ENCODE measurements at places on chromosomes 7 and 10. TPM values are rescaled to one million over a fixed set of nuclear protein-coding genes. Genes with fewer than 3 reads are reported as not detected.

The PDE1C gene
- total RNA-seq = not detected

The SFTPA1 gene
- not detected for total RNA-seq

The PDK4 gene
- not detected for total RNA-seq

The FXYD4 gene
- not detected for total RNA-seq

The NAT16 gene
- not detected for total RNA-seq

The SAP25 gene
- total RNA-seq = 47.4 TPM

The GCK gene
- not detected for total RNA-seq

The C10orf105 gene
- 0.52 TPM for total RNA-seq

The FHIP2A gene
- total RNA-seq = 85.5 TPM

The SLC18A3 gene
- total RNA-seq = not detected

The DPY19L1 gene
- total RNA-seq = 8.3 TPM

The PNLIP gene
- not detected for total RNA-seq

The ADAMTS14 gene
- not detected for total RNA-seq

DNA sequence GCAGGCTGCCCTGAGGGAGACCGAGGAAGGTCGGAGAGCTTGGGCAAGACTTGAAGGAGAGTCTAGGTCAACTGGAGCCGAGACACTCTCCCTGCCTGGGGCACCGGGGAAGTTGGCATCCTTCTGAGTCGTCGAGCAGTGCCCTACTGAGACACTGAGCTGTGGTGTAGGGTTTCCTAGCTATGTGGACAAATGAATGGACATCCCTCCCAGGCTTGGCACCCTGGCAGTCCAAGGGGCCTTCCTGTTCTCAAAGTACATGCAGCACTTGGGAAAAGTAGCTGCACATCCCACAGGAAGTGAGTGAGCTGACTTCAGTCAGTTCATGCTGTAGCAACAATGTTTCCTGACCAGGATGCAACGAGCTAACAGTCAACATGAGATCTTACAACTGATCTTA, 57.2 kb upstream of the INPP5A start:
- no peaks in the 10 kb centered on the region for H3K4me1 ChIP-seq
- H3K27ac ChIP-seq = no peak overlapping the region
- H3K4me3 ChIP-seq = no peak overlapping the region
- H3K36me3 ChIP-seq = no peaks in the 10 kb centered on the region
- no peaks in the 10 kb centered on the region for H3K27me3 ChIP-seq

GRCh38 chr7:106092204-106092603, 19.9 kb downstream of the SYPL1 start:
- no peak overlapping the region for H3K27ac ChIP-seq
- no peak overlapping the region for H3K4me3 ChIP-seq
- no peak for DNase-seq
- H3K36me3 ChIP-seq = peaks cover 55% of the 10 kb centered on the region
- no peaks in the 10 kb centered on the region for H3K27me3 ChIP-seq

- no peak for DNase-seq
- H3K27ac ChIP-seq = no peak overlapping the region
- H3K4me3 ChIP-seq = no peak overlapping the region
- H3K4me1 ChIP-seq = no peaks in the 10 kb centered on the region
These were observed 320.3 kb downstream of the CCDC3 start for GRCh38 chr10:12681252-12681651.

- no peaks in the 10 kb centered on the region for H3K4me1 ChIP-seq
- H3K27ac ChIP-seq = no peak overlapping the region
- no peaks in the 10 kb centered on the region for H3K27me3 ChIP-seq
- no peaks in the 10 kb centered on the region for H3K36me3 ChIP-seq
- no peak for DNase-seq
- no peak overlapping the region for H3K4me3 ChIP-seq
These were observed 88.3 kb downstream of the PTPRZ1 start for GRCh38 chr7:121961089-121961867.

- H3K36me3 ChIP-seq = no peaks in the 10 kb centered on the region
- no peak overlapping the region for H3K27ac ChIP-seq
- no peak overlapping the region for H3K4me3 ChIP-seq
- no peak for DNase-seq
These were observed 19.6 kb downstream of the EBF3 start for GRCh38 chr10:129944456-129944855.

DNA sequence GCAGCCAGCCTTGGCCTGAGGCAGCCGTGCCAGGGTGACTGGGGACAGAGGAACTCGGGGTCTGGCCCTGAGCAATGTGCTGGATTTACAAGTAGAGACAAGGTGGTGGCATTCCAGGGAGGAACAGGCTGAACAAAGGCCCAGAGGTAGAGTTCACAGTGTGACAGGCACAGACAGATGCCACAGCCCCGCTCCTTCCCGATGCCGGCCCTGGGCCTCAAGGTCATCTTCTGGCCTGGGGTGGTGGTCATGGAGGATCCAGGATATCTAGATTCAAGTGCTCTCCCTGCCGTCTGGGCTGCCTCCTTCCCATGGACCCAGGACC, 68.9 kb upstream of the COL13A1 start:
- no peak overlapping the region for H3K27ac ChIP-seq
- H3K4me3 ChIP-seq = no peak overlapping the region
- H3K36me3 ChIP-seq = no peaks in the 10 kb centered on the region
- no peak for DNase-seq
- no peaks in the 10 kb centered on the region for H3K4me1 ChIP-seq
- no peaks in the 10 kb centered on the region for H3K27me3 ChIP-seq

DNA sequence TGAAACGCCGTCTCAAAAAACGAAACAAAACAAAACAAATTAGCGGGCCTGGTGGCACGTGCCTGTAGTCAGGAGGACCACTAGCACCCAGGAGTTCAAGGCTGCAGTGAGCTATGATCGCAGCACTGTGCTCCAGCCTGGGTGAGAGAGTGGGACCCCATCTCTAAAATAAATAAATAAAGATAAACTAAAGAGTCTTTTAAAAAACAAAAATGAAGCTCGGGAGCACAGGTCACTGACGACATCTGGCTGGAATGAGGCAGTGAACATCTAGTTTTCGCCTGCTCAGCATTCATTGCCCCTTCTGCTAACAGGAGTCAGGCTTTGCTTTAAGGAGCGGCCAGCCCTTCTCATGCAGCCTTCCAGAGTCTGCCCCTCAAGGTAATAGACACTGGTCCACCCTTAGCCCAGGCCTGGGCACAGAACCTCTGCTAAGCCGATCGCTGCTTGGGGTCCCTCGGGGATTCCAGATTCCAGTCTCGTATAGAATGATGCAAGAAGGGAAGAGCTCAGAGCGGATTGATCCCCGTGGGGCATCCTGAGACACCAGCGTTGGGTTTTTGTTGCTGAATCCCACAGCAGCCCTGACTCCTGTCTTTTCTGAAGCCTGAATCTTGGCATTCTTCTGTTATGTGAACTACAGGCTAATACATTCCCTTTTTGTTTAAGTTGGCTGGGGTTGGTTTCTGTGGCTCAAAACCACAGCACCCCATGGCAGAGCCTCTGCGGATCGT, 14.2 kb upstream of the FOXK1 start:
- H3K4me1 ChIP-seq = no peaks in the 10 kb centered on the region
- no peak overlapping the region for H3K27ac ChIP-seq
- no peaks in the 10 kb centered on the region for H3K27me3 ChIP-seq
- DNase-seq = no peak
- no peaks in the 10 kb centered on the region for H3K36me3 ChIP-seq

GRCh38 chr7:47852330-47853245, 95.7 kb downstream of the PKD1L1 start:
- DNase-seq = no peak
- H3K27me3 ChIP-seq = no peaks in the 10 kb centered on the region
- H3K27ac ChIP-seq = no peak overlapping the region
- no peaks in the 10 kb centered on the region for H3K36me3 ChIP-seq
- H3K4me1 ChIP-seq = no peaks in the 10 kb centered on the region

DNA sequence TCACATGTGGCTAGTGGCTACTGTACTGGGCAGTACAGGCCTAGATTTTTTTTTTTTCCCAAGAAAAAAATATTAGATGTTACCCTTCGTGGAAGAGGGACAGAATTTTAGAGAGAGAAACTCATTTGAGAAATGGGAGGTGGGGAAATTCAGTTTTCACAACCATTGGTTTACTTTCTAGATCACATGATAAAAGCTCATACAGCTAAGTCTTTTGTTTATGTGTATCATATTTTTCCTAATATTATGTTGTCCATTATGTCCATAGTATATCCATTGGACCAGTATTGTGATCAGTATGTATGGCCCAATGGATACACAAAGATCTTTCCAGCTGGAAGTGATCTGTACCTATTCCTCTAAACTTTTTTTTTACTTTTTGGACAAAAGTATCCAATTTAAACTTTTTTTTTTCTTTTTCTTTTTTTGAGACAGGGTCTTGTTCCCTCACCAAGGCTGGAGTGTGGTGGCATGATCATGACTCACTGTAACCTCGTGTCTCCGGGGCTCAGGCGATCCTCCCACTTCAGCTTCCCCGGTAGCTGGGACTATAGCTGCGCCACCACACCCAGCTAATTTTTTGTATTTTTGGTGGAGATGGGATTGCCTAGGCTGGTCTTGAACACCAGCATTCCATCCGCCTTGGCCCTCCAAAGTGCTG, 4.1 kb downstream of the CALU start:
- peaks cover 10% of the 10 kb centered on the region for H3K36me3 ChIP-seq
- peaks cover 20% of the 10 kb centered on the region for H3K4me1 ChIP-seq
- DNase-seq = no peak
- H3K27ac ChIP-seq = no peak overlapping the region

- H3K4me1 ChIP-seq = no peaks in the 10 kb centered on the region
- H3K27ac ChIP-seq = no peak overlapping the region
- peak; percentile 30 for DNase-seq
- no peak overlapping the region for H3K4me3 ChIP-seq
- H3K36me3 ChIP-seq = peaks cover 9% of the 10 kb centered on the region
- H3K27me3 ChIP-seq = peaks cover 2% of the 10 kb centered on the region
These were observed 24.3 kb downstream of the NUP42 start for GRCh38 chr7:23205909-23206767.

- H3K27ac ChIP-seq = no peak overlapping the region
- H3K4me1 ChIP-seq = no peaks in the 10 kb centered on the region
- no peak for DNase-seq
- H3K36me3 ChIP-seq = no peaks in the 10 kb centered on the region
- no peak overlapping the region for H3K4me3 ChIP-seq
- no peaks in the 10 kb centered on the region for H3K27me3 ChIP-seq
These were observed 17.7 kb upstream of the TPK1 start for GRCh38 chr7:144853542-144853941.

DNA sequence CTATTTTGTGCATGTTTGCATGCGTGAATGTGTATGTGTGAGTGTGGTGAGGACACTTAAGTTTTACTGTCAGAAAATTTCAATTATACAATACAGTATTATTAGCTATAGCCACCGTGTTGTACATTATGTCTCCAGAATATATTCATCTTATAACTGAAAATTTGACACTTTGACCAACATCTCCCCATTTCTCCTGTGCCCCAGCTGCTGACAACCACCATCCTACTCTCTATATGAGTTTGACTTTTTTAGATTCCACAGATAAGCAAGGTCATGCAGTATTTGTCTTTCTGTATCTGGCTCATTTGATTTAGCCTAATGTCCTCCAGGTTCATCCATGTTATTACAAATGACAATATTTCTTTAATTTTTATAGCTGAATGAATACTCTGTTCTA, 195.0 kb downstream of the GPR37 start:
- no peaks in the 10 kb centered on the region for H3K36me3 ChIP-seq
- no peak overlapping the region for H3K27ac ChIP-seq
- no peak overlapping the region for H3K4me3 ChIP-seq
- no peak for DNase-seq
- no peaks in the 10 kb centered on the region for H3K27me3 ChIP-seq

DNA sequence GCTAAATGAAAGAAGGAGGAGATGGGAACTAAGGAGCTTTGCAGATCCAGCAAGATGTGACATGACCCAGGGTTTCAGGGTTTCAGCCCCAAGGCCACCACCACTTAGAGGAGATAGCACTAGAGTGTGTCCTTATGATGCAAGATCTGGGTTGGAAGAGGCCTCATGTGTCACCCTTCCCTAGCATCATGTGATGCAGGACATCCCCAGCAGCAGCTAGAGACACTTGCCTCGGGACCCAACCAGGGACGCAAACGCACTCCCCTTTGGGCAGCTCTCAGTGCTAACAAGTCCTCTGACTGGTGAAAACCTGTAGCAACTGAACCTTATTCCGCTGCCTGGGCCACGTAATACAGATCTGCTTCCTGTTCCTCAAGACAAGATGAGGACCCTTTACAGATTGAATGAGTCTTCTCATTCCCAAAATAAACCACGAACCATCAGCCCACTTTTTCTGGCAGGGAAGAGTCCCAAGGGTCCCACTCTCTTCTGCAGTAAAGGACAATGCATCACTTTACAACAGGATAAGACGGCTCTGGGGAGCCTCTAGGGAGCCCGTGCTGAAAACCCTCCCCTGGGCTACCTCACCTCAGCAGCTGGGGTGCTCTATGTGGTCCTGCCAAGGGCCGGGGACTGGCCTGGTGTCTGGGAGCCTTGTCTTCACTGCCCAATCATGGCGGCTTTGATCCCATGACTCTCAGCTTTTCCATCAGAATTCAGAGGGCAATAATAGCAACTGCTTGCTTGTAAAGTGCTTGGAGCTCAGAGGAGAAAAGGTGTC, 44.8 kb upstream of the GDF10 start:
- no peak overlapping the region for H3K27ac ChIP-seq
- H3K4me1 ChIP-seq = peaks cover 9% of the 10 kb centered on the region
- H3K27me3 ChIP-seq = no peaks in the 10 kb centered on the region
- DNase-seq = no peak

- peak within 1 kb of the TSS; percentile 81 for H3K27ac ChIP-seq
- DNase-seq = peak; percentile 83
- H3K4me3 ChIP-seq = peak within 1 kb of the TSS; percentile 88
- peaks cover 19% of the 10 kb centered on the region for H3K4me1 ChIP-seq
- no peaks in the 10 kb centered on the region for H3K27me3 ChIP-seq
These were observed at the start of gene ZNF37A for GRCh38 chr10:38094158-38094926. Gene ZNF37A, plus strand, starts transcription at chr10:38094337. Its CDS starts 2,281 bp downstream, at chr10:38096618.

GRCh38 chr10:68992636-68993440, 4.2 kb downstream of the KIFBP start:
- H3K4me3 ChIP-seq = peak overlapping the region; percentile 13
- peaks cover 37% of the 10 kb centered on the region for H3K4me1 ChIP-seq
- H3K27ac ChIP-seq = no peak overlapping the region
- no peak for DNase-seq

All from CD4-positive, CD25-positive, alpha-beta regulatory T cell (primary cell).